ENCODE measurements at places on chromosomes 16 and 17. TPM values are rescaled to one million over a fixed set of nuclear protein-coding genes. Genes with fewer than 3 reads are reported as not detected.

Gene WFDC1
- 0.78 TPM for total RNA-seq

- no peak for DNase-seq
These were observed 2.9 kb downstream of the VEZF1 start for GRCh38 chr17:57984936-57985674.

Gene SYT17
- total RNA-seq, result 3.9 TPM

GRCh38 chr16:67825119-67825518, 17.0 kb upstream of the THAP11 start:
- no peak for DNase-seq

Gene JMJD6
- 20.0 TPM for total RNA-seq

- DNase-seq, result no peak
These were observed 181.5 kb upstream of the MON1B start for GRCh38 chr16:77009453-77009852.

GRCh38 chr16:5906351-5906750, 808.8 kb upstream of the EEF2KMT start:
- no peak for DNase-seq

DNA sequence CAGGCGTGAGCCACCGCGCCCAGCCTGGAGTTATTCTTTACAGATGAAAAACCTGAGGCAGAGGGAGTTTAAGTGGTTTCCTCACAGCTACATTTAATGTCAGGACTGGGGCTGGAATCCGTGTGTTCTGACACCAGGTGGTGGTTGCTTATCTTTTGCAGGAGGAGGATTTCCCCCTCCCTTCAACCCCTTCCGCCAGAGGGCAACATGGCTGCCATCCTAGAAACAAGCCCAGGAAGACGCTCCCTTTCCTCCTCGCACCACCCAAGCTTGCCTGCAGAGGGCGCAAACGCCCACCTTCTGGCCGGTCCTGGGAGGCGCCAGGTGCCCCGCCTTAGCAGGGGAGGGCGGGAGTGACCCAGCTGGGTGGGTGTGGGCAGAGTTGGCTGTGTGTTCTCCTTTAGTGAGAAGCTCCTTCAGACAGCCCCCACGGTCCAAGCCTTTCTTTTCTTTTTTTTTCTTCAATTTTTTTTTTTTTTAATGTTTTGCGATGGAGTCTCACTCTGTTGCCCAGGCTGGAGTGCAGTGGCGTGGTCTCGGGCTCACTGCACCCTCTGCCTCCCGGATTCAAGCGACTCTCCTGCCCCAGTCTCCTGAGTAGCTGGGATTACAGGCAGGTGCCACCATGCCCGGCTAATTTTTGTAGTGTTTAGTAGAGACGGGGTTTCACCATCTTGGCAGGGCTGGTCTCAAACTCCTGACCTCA, 9.9 kb upstream of the RAP1GAP2 start:
- DNase-seq, result peak; percentile 83

DNA sequence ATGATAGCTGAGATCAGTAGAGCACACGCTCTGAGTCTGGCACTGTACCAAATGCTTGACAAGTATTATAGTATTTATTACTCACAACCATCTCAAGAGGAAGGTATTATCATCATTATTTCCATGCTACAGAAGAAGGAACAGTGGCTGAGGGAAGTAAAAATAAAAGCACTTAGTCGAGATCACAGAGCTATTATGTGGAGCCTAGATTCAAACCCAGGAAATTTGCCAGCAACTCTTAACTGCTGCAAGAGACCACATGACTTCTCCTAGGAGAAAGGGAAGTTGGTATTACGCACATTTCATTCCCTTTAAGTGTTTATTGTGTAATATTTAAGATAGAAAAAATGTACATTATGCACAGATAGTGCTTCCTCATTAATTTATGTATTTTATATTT, 1.0 kb upstream of the RHOT1 start:
- peak; percentile 38 for DNase-seq

DNA sequence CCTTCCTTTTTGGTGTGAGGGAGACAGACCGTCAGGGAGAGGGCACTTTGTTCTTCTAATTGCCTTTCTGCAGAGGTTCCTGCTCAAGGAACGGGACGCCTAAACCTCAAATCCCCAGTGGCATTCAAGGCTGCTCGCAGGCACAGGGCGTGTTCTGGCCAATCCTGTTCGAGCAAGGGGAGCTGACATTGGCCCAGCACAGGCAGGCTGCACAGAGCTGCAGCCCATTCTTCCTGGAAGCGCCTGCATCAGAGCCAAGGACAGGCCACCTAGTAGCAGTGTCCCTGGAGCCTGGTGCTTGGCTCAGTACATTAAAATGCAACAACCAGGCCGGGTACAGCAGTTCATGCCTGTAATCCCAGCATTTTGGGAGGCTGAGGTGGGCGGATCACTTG, 72.2 kb upstream of the CREBBP start:
- peak; percentile 62 for DNase-seq

Gene GAS2L2
- total RNA-seq, result not detected

GRCh38 chr16:18936727-18937340, 10.6 kb upstream of the SMG1 start:
- DNase-seq, result no peak

Gene KRT26
- total RNA-seq, result not detected

- no peak for DNase-seq
These were observed 424.7 kb downstream of the WWOX start for GRCh38 chr16:78524066-78524595.

DNA sequence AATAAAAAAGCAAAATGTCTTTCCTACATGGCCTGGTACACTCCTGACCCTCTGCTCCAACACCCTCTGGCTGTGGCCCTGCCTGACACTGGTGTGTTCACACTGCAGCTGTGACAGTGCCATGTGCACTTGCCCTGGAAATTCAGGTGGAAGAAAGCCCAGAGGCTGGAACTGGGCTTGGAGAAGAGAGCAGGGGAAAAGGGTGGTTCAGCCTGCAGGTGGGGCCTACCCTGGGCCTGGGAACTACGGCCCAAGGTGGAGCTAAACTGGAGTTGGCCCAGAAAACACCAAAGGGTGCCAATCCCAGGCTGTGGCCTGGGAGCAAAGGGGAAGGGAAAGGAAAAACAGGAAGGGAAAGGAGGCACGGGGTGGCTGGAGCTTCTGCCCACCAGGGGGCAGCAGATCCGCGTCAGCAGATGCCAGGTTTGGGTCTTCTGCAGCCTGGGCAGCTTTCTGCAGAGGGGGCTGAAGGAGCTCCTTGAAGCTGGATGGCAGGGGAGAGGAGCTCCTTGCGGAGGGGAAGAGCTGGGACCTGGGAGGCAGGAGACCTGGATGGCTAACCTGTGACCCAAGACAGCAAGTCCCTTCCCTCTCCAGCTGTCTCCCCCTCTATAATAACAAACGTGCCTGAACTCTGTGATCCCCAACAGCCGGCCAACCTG, 15.4 kb upstream of the CTCF start:
- peak; percentile 93 for DNase-seq

GRCh38 chr16:4659363-4660353, 33.7 kb upstream of the NUDT16L1 start:
- no peak for DNase-seq

- peak; percentile 14 for DNase-seq
These were observed 28.2 kb upstream of the PSMD7 start for GRCh38 chr16:74268372-74268782.

Gene CACNG5
- total RNA-seq, result not detected

Gene NPIPB4
- total RNA-seq, result 22.1 TPM

GRCh38 chr16:85562093-85562786, 50.9 kb upstream of the GSE1 start:
- DNase-seq, result no peak

GRCh38 chr17:60535382-60536279, 9.6 kb upstream of the APPBP2 start:
- DNase-seq, result no peak

GRCh38 chr16:12390074-12390605, 413.5 kb downstream of the CPPED1 start:
- no peak for DNase-seq

DNA sequence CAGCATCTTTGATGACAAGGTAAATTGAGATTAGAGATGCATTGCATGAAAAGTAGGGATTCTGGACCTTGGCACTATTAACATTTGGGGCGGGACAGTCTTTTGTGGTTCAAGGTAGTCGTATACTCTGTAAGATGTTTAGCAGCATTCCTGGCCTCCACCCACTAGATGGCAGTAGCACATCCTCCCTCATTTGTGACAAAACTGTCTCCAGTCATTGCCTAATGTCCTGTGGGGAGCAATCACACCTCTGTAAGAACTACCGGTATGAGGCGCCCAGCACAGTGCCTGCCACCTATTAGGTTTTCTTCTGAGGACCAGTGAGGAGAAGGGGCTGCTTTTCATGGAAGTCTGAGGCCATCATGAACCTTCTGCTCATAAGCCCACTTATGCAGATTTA, 180.8 kb downstream of the RBFOX1 start:
- DNase-seq, result no peak

DNA sequence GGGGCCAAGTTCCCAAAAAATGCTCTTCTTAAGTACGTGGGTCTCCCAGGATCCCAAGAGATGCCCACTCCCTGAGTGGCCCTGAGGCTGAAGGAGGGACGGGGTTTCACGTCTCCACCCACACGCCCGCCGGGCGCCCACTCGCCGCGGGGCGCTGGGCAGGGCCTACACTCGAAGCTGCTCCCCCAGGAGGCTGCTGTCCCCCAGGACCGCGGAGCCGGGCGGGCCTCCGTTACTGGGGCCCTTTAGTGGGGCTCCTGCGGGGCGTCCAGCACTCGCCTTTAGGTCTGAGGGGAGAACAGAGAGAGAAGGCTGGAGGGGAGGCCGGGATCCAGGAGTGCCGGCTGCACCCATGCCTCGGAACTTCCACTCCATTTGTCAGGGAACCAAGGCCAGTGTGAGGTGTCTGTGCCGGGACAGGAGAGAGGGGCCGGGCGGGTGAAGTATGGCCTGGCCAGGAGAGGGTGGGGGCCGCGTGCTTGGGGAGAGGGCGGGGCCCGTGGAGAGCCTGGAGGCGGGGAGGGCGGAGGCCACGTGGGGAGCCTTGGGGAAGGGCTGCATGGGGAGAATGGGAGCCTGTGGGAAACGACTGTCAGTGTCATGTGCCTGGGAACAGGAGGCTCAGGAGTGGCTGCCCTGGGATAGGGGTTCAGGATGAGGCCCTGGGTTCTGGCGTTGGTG, 18.8 kb downstream of the NUBP1 start:
- DNase-seq, result no peak

GRCh38 chr17:60086818-60087591, 8.3 kb upstream of the HEATR6 start:
- no peak for DNase-seq

- no peak for DNase-seq
These were observed 18.0 kb downstream of the NETO2 start for GRCh38 chr16:47125757-47126156.

DNA sequence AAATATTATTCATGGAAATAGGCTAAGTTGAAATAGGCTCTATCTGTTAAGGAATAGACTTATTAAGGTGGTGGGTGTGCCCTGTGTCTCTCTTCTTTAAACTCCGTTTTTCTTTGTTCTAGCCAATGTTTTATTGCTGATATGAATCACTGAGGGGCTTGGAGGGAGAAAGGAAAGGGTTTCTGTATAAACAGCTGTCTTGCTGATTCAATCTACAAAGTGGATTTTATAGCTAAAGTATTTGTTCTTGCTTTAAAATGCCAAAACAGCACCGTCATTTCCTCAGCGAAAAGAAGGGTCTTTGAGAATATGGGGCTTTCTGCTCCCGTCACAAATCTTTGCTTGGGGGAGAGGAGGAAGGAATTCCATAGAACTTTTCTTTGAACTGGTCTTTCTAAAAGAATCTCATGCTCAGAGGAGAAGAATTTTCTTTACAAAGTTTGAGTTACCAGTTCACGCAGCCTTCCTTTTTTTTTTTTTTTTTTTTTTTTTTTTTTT, 39.3 kb downstream of the MSI2 start:
- DNase-seq, result no peak

GRCh38 chr16:252366-253337, 18.0 kb downstream of the FAM234A start:
- no peak for DNase-seq

Gene TPSAB1
- 53.4 TPM for total RNA-seq

Gene HS3ST3B1
- total RNA-seq, result 1.6 TPM

DNA sequence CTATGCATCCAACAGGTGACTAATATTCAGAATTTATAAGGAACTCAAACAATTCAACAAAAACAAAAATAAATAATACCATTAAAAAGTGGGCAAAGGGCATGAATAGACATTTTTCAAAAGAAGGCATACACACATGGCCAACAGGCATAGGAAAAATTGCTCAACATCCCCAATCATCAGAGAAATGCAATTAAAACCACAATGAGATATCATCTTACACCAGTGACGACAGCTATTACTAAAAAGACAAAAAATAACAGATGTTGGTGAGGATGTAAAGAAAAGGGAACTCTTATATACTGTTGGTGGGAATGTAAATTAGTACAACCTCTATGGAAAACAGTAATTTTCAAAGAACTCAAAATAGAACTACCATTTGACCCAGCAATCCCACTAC, 250.4 kb upstream of the N4BP1 start:
- DNase-seq, result no peak

GRCh38 chr17:81509207-81509971, 3.2 kb downstream of the ACTG1 start:
- DNase-seq, result no peak

DNA sequence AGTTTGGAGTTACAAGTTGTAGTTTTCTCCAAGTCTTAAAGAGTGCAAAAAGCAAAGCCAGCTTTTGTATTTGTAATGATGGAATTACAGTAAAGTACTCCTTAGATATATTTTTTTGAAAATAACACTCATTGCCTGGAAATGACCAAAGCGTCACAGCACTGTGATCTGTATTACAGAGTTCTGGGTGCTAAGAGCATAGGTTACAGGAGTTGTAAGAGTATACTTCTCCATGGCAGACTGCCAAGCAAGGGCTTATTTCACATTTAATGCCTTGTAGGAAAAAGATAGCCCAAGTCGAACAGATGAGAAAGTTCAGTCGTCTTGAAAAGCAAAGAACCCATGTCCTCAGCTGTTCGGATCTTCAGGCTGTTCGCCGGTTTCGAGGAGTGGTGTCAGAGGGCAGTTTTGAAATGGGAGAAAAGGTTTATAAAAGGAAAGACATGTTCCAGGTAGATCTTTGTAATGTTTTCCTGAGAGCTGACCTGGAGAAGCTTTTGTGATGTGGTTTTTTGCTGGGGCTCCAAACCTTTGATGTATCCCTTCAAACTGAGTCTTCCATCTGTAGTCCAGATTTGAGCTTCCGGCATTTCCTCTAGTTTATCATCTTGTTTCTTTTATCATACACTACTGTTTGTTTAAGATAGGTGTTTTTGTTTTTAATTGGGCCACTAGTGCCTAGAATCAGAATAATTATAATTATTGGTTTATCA, 41.3 kb downstream of the ERCC4 start:
- no peak for DNase-seq

Gene ZPBP2
- total RNA-seq, result not detected

GRCh38 chr17:58818654-58819053, 63.0 kb downstream of the PPM1E start:
- DNase-seq, result no peak
